T-helper 17 cell (primary cell): ENCODE measurements at places on chromosomes 5 and 9. TPM values are rescaled to one million over a fixed set of nuclear protein-coding genes. Genes with fewer than 3 reads are reported as not detected.

TAF11L11 gene
- not detected for total RNA-seq

MYOT gene
- not detected for total RNA-seq

NFX1 gene
- total RNA-seq: 32.2 TPM

LHX3 gene
- total RNA-seq: 0.10 TPM

TNFSF15 gene
- not detected for total RNA-seq

AK1 gene
- 35.9 TPM for total RNA-seq

TMEM252 gene
- not detected for total RNA-seq

RANBP17 gene
- total RNA-seq: not detected

ZCCHC9 gene
- total RNA-seq: 15.5 TPM

ZDHHC11B gene
- total RNA-seq: 9.3 TPM

EFNA5 gene
- total RNA-seq: not detected

SPATA31D4 gene
- not detected for total RNA-seq

LCN1 gene
- total RNA-seq: not detected

SLC6A7 gene
- total RNA-seq: not detected

WNK2 gene
- total RNA-seq: not detected

GFI1B gene
- 29.3 TPM for total RNA-seq

CDO1 gene
- total RNA-seq: not detected

RGS3 gene
- 22.0 TPM for total RNA-seq

AK8 gene
- 0.32 TPM for total RNA-seq

FAM81B gene
- total RNA-seq: 3.6 TPM

GPX8 gene
- not detected for total RNA-seq

TLX3 gene
- not detected for total RNA-seq

FBP1 gene
- 3.7 TPM for total RNA-seq

S1PR3 gene
- 1.7 TPM for total RNA-seq
